Activated CD4-positive, alpha-beta T cell treated with anti-CD3 and anti-CD28 coated beads, Interleukin-2, Interleukin-4, amounts not matched to agents 100 ng/mL and 50 ng/mL, durations not matched to agents 16 hours and 8 hours (primary cell): ENCODE measurements at places on chromosomes 11 and 22.

GRCh38 chr22:45082795-45083194 lies 73.0 kb upstream of the PHF21B start:
- peak; percentile 23 for DNase-seq

DNA sequence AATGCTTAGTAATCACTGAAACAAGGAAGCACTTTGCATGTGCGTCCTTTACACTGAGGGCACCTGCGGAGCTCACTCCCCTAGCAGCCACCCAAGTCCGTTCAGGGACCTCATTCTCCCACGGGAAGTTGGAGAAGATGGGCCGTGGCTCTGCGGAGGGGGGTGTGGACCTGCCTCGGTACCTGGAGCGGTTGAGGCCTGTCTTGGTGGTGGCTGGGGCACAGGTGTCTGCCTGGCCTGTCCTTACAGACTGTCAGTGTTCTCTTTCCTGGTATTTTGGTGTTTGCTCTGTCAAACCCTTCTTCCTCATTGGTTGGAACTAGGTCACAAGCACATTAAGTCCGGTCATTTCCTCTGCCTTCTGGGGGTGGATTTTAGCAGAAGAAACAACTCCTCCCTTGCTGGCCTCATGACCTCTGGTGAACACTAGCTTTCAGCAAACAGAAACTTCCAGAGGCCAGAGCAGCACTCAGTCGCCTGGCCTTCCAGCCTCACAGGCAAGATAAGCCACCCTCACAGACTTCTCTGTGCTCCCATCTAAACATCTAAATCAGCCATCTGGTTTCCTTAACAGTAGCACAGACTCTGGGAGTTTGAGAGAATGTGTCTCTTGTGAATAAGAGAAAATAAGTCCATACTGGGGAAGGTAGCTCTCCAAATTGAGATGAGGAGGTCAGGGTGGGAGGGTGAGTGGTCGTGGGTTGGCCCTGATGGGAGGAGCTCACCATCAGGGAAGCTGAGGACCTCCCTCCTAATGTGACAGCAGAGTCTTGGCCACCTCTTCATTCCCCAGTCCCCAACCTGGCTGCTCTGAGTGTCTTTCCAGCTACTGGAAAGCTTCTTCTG lies 8.6 kb downstream of the SNAP29 start:
- DNase-seq, result no peak

GRCh38 chr11:86608251-86608799 lies 64.1 kb downstream of the ME3 start:
- peak; percentile 66 for DNase-seq

GRCh38 chr22:36422287-36423014 lies 34.7 kb upstream of the MYH9 start:
- DNase-seq, result no peak

DNA sequence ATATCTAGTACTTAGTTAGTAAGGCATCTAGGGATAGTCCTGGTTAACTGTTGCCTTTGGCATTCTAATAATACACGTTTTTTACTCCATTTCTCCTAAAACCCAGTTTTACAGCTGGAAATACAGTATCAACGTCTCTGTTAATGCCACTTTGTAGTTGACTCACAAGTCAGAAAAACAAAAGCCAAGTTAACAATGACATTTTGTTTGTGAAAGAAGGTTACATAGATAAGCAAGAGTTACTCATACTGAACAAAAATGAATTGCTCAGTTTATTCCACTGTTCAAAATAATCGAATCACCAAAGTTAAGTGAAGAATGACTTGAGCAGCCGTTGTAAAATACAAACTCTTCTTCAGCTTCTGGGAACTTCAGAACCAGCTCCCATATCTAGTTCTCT lies 540.3 kb downstream of the ETS1 start:
- no peak for DNase-seq

DNA sequence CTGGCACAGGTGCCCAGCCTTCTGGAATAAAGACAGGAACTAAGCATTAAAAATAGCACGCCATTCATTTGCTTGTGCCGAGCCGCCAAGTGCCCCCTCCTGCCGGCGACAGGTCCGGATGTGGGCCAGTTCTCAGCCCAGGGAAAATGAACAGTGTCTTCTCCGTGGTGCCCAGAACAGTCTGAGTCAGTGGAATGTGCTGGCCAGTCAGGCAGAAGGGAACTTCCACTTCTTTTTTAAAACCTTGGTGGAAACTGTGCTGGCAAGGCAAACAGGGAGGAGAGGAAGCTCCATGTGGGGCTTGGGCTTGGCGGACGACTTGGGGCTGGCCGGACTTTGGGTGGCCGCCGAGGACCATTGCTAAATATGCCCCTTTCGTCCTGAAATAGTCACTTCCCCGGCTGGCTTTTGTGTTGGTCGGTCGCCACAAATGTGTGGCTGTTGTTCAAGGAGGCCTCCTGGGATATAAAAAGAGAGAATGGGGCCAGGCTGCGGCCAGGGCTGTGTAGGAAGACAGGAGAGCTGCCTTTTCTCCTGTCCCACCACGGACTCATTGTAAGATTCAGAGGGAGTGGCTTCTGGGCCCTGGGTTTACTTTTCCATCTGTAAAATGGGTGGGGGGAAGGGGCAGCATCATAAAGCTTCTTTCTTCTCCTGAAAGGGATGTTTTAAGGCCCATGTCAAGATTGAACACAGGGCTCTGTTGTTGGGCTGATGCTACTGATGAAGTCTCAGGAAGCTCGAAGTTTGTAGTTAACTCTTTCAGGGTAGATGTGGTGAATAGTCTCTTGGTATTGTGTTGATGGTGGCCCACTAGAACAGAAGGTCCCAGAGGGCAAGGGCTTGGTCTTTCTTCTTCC lies 101.0 kb downstream of the PTPRJ start:
- no peak for DNase-seq

DNA sequence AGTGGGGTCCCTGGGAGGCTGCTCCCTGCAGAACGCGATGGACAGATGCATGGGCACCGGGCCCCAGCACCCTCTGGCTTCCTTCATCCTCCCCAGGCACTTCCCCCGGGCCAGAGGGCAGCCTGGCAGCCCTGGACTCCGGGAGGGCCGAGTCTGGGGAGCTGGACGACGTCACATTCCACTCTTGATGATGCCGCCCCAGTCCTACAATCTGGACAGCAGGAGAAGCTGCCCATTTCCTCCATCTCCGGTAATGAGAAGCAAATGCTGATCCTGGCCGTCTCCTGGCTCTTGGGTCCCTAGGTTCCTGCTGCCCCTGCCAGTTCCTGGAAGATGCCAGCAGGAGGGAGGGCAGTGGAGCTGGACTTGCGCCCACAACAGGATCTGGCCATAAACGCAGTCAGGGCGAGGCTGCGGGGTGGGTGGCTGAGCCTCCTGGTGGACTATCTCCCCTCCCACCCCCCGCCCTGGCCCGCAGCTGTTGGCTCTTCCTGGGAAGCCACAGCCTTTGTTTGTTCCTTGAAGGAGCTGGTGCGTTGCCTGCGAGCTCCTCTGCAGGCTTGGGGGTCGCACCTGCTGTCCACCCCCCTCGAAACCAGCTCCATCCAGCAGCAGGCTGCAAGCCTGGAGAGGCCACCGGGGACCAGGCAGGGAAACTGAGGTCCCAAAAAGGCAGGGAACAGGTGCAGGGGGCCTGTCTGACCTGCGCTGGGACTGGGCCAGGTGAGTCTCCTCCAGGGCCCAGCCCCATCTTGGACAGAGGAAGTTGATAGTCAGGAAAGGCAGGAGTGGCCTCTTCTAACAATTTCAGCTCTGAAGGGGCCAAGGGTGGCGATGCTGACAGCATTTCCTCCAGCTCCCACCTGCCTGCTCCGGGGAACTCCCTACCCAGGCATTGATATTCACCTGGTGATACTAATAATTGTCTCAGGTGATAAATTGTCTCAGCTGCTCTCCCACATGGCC lies 17.9 kb upstream of the MUC6 start:
- DNase-seq, result no peak

- DNase-seq, result peak; percentile 62
These were observed 25.5 kb downstream of the PTPRJ start for GRCh38 chr11:48005831-48006270.

DNA sequence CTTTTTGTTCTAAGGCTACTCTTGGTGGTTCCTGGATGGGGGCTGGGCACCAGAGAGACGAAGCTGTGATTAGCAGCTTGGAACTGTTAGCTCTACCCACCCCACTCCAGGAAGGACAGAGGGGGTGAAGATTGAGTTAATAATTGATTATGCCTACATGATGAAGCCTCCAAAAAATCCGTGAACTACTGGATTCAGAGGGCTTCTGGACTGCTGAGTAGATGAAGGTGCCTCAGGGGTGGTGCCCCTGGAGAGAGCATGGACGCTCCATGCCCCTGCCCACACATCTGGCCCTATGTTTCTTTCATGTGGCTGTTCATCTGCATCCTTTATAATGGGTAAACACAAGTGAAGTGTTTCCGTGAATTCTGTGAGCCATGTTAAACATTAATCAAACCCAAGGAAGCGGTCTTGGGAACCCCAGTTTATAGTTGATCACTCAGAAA lies 47.3 kb upstream of the CYP2D6 start:
- no peak for DNase-seq

- DNase-seq, result no peak
These were observed 125.4 kb upstream of the FAT3 start for GRCh38 chr11:92099183-92099582.

DNA sequence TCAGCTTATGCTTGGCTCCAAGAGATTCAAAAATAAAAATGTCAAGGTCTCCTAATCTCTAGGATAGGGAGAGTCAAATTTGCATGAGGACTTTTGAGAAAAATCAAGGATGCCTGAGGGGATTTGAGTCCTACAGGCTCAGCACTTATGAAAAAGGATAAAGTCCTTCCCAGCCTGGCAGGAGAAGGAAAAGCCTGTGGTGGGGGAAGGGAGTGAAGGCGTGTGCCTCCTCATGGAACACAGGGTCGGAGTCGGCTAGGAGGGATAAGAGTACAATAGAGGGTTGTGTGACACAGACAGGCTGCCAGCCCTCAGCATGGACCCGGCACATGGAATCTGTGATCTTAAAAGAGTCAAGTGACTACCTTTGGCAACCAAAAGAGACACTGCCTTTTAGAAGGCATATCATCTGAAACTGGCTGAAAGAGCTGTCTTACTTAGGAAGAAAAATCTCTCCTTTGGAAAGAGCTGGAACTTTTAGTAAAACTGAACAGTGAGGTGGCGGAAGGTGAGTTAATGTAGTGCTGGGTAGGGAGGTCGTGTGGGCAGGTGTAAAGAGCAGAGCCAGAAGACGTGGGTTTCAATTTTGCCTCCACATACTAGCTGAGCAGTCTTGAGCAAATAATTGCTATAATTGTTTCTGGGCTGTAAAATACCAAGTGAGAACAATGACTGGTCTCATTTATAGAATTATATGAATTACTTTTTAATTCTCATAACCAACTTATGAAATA lies 58.8 kb upstream of the RDX start:
- DNase-seq, result no peak

DNA sequence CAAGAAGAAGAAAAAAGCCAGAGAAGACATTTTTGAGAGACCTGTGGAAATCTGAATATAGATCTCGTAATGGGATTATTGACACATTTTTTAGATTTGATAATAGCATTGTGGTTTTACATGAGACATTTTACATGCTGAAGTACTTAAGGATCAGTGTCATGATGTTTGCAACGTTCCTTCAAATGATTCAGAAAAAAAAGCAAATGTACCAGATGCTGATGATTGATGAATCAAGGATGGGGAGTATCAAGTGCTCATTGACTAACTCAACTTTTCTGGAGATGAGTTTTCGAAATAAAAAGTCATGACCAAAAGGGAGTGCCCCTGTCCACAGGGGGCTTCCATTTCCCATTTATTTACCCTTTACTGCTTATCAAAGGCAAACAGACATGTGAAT lies 207.0 kb upstream of the SORL1-AS1 start:
- DNase-seq, result no peak

GRCh38 chr11:69439127-69439526 lies 42.3 kb upstream of the LINC01488 start:
- DNase-seq, result no peak

GRCh38 chr11:394034-394857 lies at the start of gene PKP3:
TSS of gene PKP3 (plus strand) at chr11:394209. CDS start at chr11:394293, 84 bp downstream.
- DNase-seq, result no peak

DNA sequence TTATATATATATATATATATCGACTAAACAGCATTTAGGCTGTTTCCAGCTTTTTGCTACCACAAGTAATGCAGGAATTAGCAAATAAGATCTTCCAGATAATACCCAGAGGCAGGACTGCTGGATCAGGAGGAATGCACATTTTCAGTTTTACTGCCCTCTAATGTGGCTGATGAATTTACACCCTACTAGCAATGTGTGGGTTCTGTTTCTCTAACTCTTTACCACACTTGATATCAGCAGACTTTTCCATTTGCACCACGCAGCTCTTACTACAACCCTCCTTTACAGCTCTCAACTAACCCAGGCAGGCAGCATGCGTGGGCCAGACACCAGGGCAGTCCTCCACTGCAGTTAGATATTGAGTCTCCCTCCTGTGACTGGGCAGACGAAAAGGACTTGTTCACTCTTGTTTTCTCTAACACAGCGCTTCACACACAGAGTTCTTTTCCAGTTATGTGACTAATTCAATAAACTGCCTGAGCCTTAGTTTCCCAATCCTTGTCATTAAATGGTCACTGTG lies 67.7 kb downstream of the IGLL5 start:
- DNase-seq, result no peak

- DNase-seq, result no peak
These were observed 20.1 kb upstream of the TMEM191C start for GRCh38 chr22:21446827-21447690.

- no peak for DNase-seq
These were observed 36.9 kb upstream of the LINC01488 start for GRCh38 chr11:69444381-69445130.

DNA sequence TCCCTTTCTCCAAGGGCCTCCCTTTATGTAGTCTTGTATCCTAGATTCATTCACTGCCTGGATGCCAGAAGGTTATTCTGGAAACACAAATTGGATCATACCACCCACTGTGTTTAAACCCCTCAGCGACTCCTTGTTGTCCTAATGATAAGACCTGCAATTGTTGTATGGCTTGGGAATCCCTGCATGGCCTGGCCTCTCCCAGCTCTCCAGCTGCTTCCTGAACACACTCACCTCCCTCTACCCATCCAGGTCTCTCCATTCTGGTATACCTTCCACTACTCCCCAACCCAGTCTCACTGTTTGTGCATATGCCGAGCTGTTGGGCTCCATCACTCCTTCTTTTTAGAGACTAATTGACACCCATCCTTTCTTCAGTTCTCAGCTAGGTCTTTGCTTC lies 124.3 kb upstream of the ALX4 start:
- DNase-seq, result no peak

- DNase-seq, result no peak
These were observed 17.5 kb upstream of the TMEM191C start for GRCh38 chr22:21449531-21450319.

GRCh38 chr11:124301548-124301947 lies 12.2 kb downstream of the OR8D1 start:
- no peak for DNase-seq

DNA sequence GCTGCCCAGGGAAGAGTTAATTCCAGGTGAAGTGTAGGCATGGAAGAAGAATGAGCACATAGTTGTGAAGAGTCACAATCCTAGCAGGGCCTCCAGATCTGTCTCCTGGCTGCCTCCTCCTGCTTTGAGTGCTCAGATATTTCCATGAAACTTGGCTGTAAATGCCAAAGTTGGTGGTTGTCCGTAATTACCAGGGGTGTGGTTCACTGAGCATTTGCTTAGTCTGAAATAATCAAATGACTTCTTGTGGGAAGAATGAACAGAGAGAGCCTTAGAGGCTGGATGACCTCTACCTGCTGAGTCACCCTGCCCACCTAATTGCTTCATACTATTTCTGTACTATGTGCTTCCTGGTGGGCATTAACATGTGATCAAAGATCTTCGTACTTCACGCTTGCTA lies 50.9 kb downstream of the APIP start:
- no peak for DNase-seq
